Breast epithelium (tissue), 4 donors: ENCODE measurements at places on chromosomes 5 and 9.
A peak's percentile ranks its signal among the peaks of the same experiment; 100 is the strongest.

DNA sequence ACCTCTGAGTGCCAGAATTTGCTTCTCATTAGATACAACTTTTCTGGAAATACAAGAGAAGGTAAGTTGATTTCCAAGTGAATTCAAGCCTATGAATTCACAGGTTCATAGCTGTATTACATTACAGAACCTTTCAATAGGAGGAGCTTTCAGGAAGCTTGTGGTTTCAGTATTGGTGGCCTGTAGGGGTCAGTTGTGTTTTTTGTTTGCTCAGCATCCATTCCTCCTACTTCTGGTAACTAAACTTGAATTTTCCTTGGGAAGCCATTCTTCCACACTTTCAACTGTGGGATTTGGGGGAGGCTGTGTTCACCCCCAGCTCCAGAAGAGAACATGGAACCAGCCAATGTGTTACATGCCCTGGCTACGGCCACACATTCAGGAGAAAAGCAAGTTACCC lies 5.6 kb upstream of the CYSTM1 start:
- DNase-seq: no peak

GRCh38 chr5:168471785-168472184 lies 14.5 kb upstream of the RARS1 start:
- no peak for DNase-seq

- DNase-seq: no peak
Measured at GRCh38 chr5:93995126-93995621, 253.8 kb upstream of the POU5F2 start.

GRCh38 chr9:110125207-110125751 lies 82.7 kb downstream of the C9orf152 start:
- DNase-seq: peak; percentile 52

- no peak for DNase-seq
Measured at GRCh38 chr9:130128251-130128650, 44.0 kb upstream of the NCS1 start.

DNA sequence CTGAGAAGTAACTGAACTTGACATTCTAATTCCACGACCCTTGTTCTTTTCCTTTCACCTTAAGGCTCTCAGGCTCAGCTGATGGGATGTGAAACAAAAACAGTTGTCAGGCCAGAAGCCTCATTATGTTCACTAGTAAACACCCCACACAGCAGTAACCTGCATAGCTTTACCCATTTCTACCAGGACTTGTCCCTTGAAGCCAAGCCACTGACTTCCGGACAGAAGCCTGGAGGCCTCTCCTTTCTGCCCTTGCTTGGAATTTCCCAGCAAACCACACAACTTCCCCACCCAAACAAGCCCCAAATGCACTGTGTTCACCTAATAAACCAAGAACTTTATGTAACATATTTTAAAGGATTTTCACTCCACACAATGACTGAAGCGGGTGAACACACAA lies 19.6 kb downstream of the PRUNE2 start:
- no peak for DNase-seq

DNA sequence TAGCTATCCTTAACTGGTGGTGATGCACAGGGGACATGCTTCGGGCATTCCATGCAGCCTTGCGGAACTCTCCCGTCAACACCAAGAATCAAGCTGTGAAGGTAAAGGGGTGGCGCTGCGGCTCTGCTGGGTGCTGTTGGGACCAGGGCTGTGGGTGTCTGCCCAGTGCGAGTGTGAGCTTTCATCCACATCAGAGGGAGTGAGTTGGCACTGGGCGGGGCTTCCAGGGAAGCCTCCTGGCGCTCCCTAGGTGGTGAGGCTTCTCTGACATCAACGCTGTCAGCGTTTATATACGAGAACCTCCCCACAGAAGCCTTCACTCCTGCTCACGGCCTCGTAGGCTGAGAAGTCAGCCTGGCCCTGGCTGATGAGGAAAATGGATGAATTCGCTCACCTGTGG lies 11.7 kb downstream of the ARPC5L start:
- DNase-seq: no peak

GRCh38 chr9:136943291-136944211 lies 987 bp downstream of the FBXW5 start:
- no peak for DNase-seq

- DNase-seq: no peak
Measured at GRCh38 chr9:105341434-105342146, 97.1 kb downstream of the SLC44A1 start.

DNA sequence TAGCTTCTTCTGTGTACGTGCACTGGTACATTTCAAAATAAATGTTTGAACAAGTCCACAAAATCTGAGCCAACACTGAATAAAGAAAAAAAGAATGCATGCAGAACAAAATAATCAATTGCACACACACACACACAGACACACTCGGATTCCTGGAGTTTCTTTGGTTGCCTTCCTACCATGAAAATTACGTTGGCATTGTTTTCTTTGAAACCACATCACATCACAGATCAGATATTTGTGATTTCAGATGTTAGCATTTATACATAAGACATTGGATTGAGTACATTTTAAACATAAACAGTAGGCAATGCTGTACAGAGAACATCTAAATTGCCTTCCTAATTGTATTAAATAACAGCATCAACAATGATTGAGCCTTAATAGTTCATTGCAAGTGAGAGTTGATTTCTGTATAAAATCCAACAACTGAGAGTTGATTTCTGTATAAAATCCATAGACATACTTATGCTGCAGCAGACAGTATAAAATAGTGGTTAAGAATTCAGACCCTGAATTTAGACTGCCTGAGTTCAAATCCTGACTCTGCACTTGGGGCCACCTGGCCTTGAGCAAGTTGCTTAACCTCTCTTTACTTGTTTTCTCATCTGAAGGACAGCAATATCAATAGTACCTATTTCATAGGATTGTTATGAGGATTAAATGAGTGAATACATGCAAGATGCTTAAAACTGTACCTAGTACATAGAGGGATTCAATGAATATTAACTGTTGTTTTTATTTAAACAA lies 101.7 kb upstream of the IFNE start:
- DNase-seq: no peak

DNA sequence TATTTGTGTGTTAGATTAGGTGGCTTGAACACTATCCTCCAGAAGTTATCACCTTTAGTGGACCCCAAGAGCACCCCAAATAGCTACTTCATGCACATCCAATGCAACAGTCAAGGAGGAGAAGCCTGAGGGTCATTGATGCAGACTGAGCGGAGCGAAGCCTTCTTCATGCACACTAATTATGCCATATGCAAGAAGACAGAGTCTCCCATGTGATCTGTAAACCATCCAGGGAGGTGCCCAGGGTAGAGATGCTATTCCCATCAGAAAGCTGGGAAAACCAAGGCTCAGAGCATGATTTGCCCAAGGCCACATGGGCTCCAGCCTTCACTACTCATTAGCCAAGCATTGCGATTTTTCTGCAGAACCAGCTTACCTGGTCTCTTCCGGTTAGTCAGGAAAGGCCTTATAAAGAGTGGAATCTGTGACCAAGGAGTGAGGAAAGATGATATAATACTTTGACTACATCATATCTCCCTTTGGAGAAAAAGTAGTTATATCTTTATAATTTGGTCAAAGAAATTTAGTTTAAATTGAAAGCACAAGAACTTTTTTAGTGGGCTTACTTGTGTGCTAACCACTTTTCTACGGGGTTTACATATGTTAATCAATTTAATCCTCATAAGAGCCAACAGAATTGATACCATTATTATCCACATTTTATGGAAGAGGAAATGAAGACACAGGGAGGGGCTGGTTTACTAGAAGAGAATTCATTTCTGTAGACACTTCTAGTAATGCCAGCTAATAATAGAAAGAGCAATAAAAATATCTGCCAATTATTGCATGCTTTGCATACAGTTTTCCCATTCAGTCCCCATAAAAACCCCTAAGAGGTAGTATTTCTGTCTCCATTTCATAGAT lies 220.0 kb downstream of the ESM1 start:
- no peak for DNase-seq

DNA sequence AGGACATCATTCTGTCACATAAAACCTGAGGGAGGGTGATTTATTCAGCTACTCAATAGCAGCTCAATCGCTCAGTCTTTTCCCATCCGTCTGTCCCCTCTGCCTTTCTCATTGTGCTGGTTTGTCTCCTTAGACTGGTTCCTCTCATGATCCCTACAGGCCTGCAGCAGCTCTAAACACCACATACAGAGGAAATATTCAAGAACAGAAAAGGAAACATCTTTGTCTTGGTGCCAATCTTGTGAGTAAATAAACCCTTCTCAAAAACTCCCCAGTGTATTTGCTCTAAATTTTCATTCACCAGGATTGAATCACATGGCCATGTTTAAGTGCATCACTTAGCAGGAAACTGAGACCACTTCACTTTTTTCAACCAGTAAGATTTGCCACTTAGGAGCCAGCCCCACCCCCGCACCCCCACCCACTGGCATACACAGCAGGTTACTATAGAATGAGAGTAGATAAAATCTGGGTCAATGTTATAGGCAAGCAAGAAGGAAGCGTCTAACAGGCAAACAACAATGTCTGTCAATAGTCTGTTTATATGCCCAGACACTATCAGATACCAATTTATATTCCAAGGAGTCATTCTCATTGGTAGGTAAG lies 895.5 kb upstream of the DMAC1 start:
- no peak for DNase-seq

GRCh38 chr5:73814233-73814846 lies 188.3 kb downstream of the ARHGEF28 start:
- DNase-seq: no peak

DNA sequence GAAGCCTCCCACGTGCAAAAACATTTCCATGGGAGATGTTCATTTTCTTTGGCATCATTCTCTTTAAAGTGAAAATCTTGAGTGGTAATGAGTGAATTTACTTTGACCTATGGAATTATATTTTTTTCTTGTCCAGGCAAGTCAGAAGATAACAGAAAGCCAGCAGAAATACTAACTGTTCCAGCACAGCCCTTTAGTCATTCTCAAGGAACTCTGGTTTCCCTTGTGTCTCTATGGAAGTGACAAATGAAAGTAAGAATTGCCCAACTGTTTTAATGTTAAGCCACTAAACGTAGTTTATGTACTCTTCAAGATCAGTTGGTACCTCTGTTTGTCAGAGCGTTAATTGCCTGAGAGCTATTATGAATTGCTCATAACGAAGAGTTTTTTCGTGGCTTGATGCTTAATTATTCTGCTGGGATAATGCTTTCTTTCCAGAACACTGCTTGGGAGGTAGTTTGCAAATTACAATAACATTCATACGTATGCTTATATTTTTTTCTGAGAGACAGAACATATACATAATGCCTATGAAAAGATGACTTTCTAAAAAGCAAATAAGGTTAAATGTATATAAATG lies 84.5 kb upstream of the CER1 start:
- DNase-seq: no peak

DNA sequence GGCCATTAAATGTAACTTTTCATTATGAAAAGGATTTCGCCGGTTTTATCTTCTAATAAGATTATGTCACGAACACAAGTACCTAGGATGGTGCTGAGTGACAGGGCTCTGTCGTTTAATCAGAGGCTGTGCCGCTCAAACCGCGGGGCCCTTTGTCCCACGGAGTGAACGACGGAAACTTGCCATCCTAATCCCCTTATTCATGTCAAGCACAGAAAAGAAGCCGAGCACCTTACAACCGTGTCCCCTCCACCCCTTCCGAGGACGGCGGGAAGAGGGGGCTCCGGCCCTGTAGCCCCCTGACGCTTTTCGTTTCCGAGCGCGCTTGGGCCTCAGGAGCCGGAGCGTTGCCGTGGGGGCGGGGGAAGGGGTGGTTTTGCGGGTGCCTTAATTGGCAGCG lies 11.2 kb downstream of the LMX1B start:
- DNase-seq: no peak

DNA sequence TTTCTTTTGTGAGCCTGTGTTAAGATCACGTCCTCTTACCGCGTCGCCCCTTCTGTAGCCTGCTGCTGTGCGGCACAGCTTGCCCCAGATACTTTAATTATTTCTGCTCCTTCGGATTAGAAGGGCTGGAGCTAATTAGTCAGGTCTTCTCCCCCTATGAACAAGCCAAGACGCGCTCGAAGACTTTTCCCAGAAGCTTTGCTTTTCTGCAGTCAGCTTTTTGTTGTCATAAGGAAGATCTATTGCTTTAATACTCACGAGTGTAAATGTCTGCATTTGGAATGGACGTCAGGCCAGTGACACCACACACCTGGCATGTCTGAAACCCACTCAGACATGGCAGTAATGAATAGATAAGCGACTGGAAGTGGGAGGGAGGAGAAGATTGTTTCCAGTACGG lies 37.0 kb downstream of the PRUNE2 start:
- no peak for DNase-seq

GRCh38 chr5:138900281-138900965 lies 25.3 kb upstream of the LRRTM2 start:
- no peak for DNase-seq

- DNase-seq: no peak
Measured at GRCh38 chr5:72790186-72790585, 26.3 kb upstream of the TNPO1 start.

DNA sequence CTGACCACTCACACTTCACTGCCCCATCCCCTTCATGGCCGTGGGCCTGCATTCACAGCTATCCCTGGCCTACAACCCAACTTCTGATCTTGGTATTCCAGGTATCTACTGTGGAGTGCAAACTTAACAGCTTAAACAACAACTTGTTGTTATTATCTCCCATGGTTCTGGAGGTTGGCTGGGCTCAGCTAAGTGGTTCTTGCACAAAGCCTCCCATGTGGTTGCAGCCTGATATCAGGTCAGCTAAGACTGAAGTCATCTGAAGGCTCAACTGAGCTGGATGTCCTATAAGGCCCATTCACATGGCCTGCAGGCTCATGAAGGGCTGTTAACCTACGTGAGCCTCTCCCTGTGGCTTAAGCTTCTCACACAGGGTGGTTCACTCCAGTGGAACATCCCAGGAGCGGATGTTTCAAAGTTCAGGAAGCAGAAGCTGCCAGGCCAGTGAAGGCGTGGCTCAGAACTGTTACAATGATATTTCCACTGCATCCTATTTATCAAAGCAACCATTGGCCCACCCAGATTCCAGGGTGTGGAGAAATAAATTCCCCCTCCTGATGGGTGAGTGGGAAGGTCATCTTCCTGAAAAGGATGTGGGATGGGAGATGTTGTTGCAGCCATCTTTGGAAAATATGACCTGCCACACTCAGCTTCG lies 30.0 kb upstream of the TRIO start:
- DNase-seq: no peak

- DNase-seq: no peak
Measured at GRCh38 chr9:99445371-99445891, 223.3 kb downstream of the SEC61B start.

GRCh38 chr5:84088996-84089395 lies 295.7 kb downstream of the EDIL3 start:
- no peak for DNase-seq

DNA sequence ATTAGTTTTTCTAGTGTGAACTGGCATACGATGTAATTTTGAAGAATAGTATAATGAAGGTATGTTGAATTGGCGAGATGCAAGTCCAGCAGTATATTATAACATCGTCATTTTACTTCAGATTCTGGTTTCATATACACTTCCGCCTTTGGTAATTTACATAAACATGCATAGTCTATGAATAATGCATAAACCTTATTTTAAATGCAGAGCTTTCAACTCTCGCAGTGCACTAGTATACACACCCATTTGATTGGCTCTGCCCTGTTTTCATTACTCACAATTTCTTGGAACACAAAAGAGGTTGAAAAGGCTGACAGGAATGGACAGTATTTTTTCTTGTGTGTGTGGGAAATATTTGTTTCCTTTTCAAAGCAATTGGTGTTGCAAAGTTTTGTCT lies 128.9 kb upstream of the CCNH start:
- no peak for DNase-seq
